ENCODE measurements at places on chromosomes 7 and 10. TPM values are rescaled to one million over a fixed set of nuclear protein-coding genes. Genes with fewer than 3 reads are reported as not detected.

- no peaks in the 10 kb centered on the region for H3K36me3 ChIP-seq
- peaks cover 11% of the 10 kb centered on the region for H3K27me3 ChIP-seq
- DNase-seq = no peak
- H3K4me1 ChIP-seq = no peaks in the 10 kb centered on the region
These were observed 20.0 kb downstream of the KCP start for GRCh38 chr7:128890306-128891109.

GRCh38 chr7:110001254-110001938 is 1089.5 kb upstream of the LRRN3 start:
- H3K27ac ChIP-seq = no peak overlapping the region
- no peak for DNase-seq
- H3K4me3 ChIP-seq = no peak overlapping the region
- no peaks in the 10 kb centered on the region for H3K27me3 ChIP-seq
- no peaks in the 10 kb centered on the region for H3K4me1 ChIP-seq

GRCh38 chr10:2236876-2237275 is 499.6 kb upstream of the ADARB2 start:
- no peak for DNase-seq
- no peak overlapping the region for H3K27ac ChIP-seq
- H3K4me3 ChIP-seq = no peak overlapping the region
- H3K36me3 ChIP-seq = no peaks in the 10 kb centered on the region
- H3K4me1 ChIP-seq = no peaks in the 10 kb centered on the region
- H3K27me3 ChIP-seq = no peaks in the 10 kb centered on the region

GRCh38 chr7:74092321-74092963 is 8.8 kb downstream of the LIMK1 start:
- H3K36me3 ChIP-seq = no peaks in the 10 kb centered on the region
- peak overlapping the region; percentile 95 for H3K27ac ChIP-seq
- no peaks in the 10 kb centered on the region for H3K27me3 ChIP-seq

DNA sequence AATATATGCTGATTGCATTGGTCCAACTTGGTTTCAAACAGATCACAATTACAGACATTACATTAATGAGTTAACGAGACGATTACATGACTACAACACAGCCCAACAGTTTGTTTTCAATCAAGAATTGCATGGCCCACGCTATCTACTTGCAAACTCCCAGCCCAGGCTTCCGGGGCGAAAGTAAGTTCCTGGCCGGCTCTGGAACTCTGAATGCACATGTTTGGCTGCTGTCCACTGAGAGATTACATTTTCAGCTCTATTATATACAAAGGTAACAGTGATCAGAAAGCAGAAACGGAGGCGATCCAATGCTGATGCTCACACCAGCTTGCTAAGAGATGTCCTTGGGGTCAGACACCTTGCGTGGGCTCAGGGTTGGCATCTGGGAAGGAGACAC is 206.3 kb downstream of the FANK1 start:
- H3K27me3 ChIP-seq = peaks cover 3% of the 10 kb centered on the region
- no peak overlapping the region for H3K27ac ChIP-seq
- H3K36me3 ChIP-seq = no peaks in the 10 kb centered on the region
- H3K4me1 ChIP-seq = no peaks in the 10 kb centered on the region
- DNase-seq = no peak

DNA sequence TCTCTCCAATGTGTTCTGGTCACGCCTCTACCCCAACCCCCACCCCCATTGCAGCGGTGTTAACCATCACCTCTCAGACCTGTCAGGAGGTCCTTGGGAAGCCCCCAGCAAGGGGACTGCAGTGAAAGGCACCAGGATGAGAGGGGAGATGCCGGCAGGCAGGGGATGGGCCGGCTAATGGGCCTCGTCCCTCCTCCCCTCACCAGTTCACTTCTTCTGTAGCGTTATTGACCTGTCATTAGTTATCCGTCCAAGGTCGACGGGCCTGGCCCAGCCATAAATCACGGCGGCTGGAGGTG is 18.8 kb downstream of the POLL start:
- DNase-seq = no peak
- H3K27me3 ChIP-seq = peaks cover 26% of the 10 kb centered on the region
- no peak overlapping the region for H3K27ac ChIP-seq
- no peaks in the 10 kb centered on the region for H3K36me3 ChIP-seq
- H3K4me1 ChIP-seq = peaks cover 9% of the 10 kb centered on the region

DNA sequence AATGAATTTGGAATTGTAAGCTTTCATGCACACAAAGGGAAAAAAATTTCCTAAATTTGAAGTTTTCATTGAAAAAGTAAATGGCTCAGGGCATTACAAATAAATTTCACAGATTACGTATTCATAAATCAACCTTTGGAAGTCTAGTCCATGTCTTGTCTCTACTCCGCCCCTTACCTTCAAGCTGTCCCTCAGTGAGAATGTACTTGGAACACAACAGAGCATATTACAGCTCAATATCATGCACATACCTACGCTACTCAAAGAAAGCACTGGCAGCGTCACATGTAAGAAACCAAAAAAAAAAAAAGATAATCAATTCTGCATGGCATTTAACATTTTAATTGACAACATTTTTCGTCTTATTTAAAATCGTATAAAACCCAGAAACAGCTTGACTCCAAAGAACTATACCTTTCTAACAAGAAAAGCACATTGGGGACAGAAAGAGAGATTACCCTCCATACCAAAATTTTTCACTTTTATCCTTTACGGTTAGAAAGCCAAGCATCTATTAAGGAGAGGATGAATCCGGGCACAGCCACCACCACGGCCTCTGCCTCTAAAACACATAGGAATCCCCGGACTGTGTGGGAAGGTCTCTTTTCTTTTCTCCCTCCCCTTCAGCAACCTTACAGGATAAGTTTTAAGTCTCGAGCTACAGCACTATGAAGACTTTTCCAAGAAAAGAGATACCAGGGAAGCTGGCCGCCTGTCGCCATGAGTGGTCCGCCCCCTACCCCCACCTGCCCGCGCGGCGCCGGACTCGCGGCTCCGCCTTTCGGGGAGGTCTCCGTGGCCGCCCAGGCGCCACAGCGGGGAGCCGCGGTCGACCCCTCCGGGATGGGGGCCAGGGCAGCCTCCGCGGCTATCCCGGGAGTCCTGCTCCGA is 1.1 kb downstream of the JMJD1C start:
- H3K4me1 ChIP-seq = peaks cover 15% of the 10 kb centered on the region
- peak overlapping the region; percentile 97 for H3K4me3 ChIP-seq
- no peak for DNase-seq
- H3K27me3 ChIP-seq = peaks cover 14% of the 10 kb centered on the region
- H3K27ac ChIP-seq = no peak overlapping the region

- H3K27ac ChIP-seq = no peak overlapping the region
- H3K4me3 ChIP-seq = no peak overlapping the region
- no peaks in the 10 kb centered on the region for H3K36me3 ChIP-seq
- H3K4me1 ChIP-seq = peaks cover 23% of the 10 kb centered on the region
These were observed 1.1 kb upstream of the ARHGAP22 start for GRCh38 chr10:48605786-48606529.

DNA sequence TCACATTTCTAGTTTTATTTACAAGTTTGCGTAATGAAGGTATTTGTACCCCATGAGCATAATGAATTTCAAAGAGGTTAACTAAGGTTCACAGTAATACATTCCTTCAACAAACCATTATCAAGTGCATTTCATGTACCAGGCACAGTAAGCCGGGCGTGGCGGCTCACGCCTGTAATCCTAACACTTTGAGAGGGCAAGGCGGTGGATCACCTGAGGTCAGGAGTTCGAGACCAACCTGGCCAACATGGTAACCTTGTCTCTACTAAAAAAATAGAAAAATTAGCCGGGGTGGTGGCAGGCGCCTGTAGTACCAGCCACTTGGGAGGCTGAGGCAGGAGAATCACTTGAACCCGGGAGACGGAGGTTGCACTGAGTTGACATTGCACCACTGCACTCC is 4.3 kb upstream of the EIF3A start:
- no peak overlapping the region for H3K4me3 ChIP-seq
- no peak for DNase-seq
- no peak overlapping the region for H3K27ac ChIP-seq
- H3K4me1 ChIP-seq = peaks cover 20% of the 10 kb centered on the region
- peaks cover under 1% of the 10 kb centered on the region for H3K36me3 ChIP-seq

DNA sequence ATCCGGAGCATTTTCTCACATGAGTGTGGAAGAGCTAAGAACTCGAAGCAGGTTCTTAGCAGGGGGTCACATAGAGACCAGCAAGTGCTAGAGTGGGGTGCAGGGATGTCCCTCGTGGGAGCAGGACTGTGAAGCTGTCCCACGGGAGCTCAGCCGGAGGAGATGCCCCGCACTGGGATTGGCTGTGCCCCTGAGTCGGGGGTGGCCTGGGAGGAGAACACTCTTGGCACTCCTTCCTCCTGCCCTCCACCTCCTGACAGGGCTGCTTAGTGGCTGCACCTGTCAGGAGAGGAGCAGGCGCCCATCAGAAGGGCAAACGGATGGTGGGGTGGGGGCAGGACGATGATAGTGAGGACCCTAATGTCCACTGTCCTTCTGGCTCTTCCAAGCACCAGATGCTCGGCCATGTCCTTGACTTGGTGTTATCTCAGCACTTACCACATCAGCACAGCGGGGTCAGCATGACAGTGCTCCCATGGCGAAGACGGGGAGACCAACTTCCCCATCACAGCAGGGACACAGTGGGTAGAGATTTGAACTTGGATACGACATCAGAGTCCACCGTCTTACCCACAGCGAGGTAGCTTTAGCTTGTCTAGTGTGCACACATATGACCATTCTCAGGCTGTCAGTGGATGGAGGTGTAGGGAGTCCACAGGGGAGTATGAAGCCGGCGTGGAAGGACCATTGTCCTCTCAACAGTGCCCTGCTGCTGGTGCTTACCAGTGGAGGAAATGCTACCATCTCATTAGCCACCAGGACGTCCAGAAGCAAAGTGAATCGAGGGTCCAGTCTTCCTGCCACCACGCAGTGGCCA is 142.5 kb upstream of the SHH start:
- H3K27ac ChIP-seq = no peak overlapping the region
- H3K4me3 ChIP-seq = no peak overlapping the region
- no peak for DNase-seq

GRCh38 chr10:25852364-25852941 is 81.6 kb upstream of the MYO3A start:
- H3K27ac ChIP-seq = no peak overlapping the region
- peaks cover 9% of the 10 kb centered on the region for H3K27me3 ChIP-seq
- no peak overlapping the region for H3K4me3 ChIP-seq
- DNase-seq = no peak
- no peaks in the 10 kb centered on the region for H3K4me1 ChIP-seq
- no peaks in the 10 kb centered on the region for H3K36me3 ChIP-seq

- H3K36me3 ChIP-seq = no peaks in the 10 kb centered on the region
- no peak overlapping the region for H3K4me3 ChIP-seq
- H3K27ac ChIP-seq = no peak overlapping the region
These were observed 65.7 kb upstream of the PARD3 start for GRCh38 chr10:34880817-34881216.

GRCh38 chr7:49974035-49974434 is 119.0 kb downstream of the ZPBP start:
- H3K27ac ChIP-seq = no peak overlapping the region
- no peak for DNase-seq
- no peaks in the 10 kb centered on the region for H3K4me1 ChIP-seq
- no peak overlapping the region for H3K4me3 ChIP-seq

DNA sequence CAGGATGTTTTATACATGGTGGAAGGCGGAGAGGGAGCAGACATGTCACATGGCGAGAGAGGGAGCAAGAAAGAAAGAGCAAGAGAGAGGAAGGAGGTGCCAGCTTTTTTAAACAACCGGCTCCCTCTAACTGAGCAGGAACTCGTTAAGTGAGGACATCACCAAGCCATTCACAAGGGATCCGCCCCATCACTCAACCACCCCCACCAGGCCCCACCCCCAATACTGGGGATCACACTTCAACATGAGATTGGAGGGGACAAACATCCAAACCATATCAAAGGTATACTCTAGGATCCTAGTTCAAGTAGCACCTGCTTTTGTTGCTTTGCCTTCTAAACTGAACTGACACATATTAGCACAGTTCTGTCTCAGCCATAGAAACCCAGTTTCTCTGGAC is 141.9 kb upstream of the KLF14 start:
- H3K27me3 ChIP-seq = no peaks in the 10 kb centered on the region
- DNase-seq = no peak
- H3K27ac ChIP-seq = peak overlapping the region; percentile 68
- H3K4me3 ChIP-seq = no peak overlapping the region
- peaks cover 55% of the 10 kb centered on the region for H3K36me3 ChIP-seq

MBL2 gene
- not detected for total RNA-seq

FFAR4 gene
- total RNA-seq = not detected

ZNF12 gene
- total RNA-seq = 26.2 TPM

HECW1 gene
- not detected for total RNA-seq

TPK1 gene
- total RNA-seq = 10.7 TPM

ASB15 gene
- not detected for total RNA-seq

RNF148 gene
- total RNA-seq = not detected

ACSM6 gene
- not detected for total RNA-seq

GPNMB gene
- total RNA-seq = not detected

EGR2 gene
- total RNA-seq = 116 TPM

GDF10 gene
- total RNA-seq = not detected
